Gastroesophageal sphincter (tissue), 4 donors: ENCODE measurements at places on chromosomes 5 and 9. TPM values are rescaled to one million over a fixed set of nuclear protein-coding genes. Genes with fewer than 3 reads are reported as not detected.
A peak's percentile ranks its signal among the peaks of the same experiment; 100 is the strongest.

Gene ADRB2
- 5.2 TPM for total RNA-seq

- no peak for ATAC-seq
These were observed 50.1 kb upstream of the SMAD5 start for GRCh38 chr5:136082390-136083193.

Gene ZNF354C
- total RNA-seq, result 7.5 TPM

GRCh38 chr9:26801772-26802171 is 90.8 kb downstream of the CAAP1 start:
- no peak for ATAC-seq

Gene OR13C9
- total RNA-seq, result not detected

DNA sequence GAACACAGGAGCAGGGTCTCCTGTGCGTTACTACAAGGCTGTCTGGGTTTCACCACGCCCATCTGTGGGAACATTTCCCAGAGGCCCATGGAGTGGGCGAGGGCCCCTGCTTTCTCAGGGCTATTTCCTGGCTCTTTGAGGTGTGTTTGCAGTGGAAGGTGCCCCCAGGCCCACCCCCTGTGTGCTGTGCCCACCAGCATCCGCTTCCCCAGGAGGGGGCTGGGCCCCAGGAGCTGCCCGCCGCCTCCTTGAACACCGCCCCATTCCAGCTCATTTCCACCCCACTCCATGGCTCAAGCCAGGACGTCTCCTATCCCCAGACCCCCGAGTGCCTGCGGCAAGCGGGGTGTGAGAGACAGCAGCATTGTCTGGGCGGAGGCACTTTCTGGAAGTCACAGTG is 70.5 kb downstream of the NEK6 start:
- ATAC-seq, result no peak

GRCh38 chr9:94824913-94825610 is 98.6 kb downstream of the AOPEP start:
- ATAC-seq, result no peak

- no peak for ATAC-seq
These were observed 254.5 kb downstream of the ARRDC3 start for GRCh38 chr5:91128604-91129003.

DNA sequence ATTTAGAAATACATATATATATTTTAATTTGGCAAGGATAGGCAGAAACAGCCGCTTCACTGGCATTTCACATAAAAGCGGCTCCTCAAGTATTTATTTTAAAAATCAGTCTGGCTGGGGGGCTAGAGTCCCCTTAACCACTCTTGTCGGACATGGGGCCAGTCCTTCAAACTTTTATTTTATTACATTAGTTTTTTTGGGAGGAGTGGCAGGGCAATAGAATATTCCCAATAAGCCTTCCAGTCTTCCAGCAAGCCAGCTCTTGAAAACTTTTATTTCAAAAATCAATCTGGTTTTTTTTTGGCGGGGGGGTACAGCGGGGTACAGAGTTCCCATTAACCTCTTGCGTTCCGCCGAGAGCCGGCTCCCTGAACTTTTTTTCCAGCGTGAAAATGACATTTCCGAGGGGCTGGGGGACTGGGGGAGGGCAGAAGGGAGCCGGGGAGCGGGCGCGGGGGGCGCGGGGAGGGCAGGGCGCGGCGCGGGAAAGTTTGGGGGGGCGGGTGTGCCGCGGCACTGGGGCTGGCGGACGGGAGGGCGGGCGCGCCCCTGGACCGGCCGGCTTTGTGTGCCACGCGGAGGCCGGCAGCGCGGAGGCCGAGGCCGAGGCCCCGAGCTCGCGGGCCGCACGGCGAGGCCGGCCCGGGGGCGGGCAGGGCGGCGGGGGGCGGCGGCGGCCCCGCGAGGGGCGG is 504 bp upstream of the ZNF618 start:
- ATAC-seq, result peak; percentile 47

Gene ZDHHC11
- total RNA-seq, result 2.3 TPM

DNA sequence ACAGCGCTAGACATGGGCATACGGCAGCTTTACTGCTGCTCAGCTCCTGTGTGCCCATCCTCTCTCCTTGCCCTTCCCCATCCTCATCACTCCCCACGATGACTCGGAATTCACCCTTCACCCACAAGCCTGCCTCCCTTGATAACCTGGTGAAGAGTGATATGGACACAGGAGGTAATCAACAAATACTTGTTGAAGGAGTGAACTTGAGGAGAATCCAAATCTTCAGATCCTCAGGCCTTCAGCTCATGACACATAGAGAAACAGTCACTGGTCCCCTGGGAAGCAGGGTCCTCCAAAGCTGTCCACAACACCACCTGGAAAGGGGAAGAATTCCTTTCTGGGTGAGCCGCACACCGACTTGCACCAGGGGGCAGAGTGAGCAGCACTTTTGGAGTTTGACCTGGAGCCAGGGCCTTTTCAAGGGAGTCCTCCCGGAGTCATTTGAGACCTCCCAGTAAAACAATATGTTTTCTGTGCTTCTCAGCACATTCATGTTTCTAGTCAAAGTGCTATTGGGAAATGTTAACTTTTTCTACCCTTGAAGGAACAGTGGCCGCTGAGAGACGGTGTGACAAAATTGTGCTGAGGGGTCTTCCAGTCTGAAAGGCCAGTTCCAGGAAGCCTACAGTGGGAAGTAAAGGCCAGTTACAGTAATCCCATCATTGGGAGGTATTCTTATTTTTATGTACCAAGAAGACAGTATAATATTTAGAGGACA is 332.3 kb downstream of the CWC27 start:
- ATAC-seq, result peak; percentile 40

DNA sequence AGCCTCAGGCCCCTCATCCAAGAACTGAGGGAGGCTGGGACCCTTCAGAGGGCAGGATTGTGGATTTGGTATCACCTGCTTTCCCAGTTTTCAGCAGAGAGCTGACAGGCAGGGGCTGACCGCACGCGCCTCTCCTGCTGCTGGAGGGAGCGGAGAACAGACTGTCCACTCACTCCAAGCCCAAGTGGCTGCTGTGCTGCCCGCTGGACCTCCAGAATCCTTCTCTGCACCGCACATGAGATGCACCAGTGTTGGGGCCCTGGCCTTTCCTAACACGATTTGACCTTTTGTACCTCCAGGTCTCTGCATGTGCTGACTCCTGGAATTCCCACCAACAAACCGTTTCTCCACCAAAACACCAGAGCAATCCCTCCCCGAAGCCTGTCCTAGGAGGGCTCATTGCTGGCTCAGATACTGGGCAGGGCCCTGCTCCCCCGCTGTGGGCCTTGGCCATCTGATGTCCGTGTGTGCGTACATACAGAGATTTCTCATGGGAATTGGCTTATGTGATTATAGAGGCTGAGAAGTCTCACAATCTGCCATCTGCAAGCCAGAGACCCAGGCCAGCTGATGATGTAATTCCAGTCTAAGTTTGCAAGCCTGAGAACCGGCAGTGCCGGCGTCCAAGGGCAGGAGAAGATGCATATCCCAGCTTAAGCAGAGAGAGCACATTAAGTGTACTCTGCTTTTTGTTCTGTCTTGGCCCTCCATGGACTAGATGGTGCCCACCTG is 141.7 kb downstream of the GADD45G start:
- peak; percentile 46 for ATAC-seq

DNA sequence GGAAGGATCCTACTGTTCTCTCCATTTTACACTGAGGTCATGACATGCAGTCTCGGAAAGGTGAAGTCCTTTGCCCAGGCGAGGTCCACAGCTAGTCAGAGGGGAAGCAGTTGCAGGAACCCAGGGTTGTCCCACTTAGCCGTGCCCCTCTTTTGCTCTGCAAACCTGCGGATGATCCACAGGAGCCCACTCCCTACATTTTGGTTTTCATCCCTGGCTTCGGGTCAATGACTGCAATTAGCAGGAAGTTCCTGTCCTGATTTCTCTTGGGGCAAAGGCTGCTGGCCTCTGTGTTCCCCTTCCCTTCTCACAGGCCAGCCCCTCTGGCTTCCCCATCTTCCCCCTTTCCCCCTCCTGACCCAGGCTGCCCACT is 1.3 kb downstream of the SLC2A8 start:
- no peak for ATAC-seq

DNA sequence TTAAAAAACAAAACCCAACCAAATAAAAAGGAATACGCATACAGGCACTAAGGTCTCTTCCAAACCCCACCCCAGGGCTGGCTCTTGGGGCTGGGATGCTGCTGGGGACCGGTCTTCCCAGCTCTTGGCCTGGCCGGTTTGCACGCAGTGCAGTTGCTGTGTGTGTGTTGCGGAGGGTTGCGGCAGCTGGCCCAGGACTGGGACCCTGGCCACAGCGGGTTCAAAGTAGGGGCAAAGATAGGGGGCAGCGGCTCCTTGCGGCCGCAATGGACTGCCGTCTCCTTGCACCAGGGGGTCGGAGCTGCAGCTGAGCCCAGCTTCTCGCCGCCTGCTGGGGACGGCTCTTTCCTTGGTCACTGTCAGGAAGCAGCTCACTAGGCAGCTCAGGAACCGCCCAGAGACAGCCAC is 5.0 kb downstream of the DMRT3 start:
- no peak for ATAC-seq

DNA sequence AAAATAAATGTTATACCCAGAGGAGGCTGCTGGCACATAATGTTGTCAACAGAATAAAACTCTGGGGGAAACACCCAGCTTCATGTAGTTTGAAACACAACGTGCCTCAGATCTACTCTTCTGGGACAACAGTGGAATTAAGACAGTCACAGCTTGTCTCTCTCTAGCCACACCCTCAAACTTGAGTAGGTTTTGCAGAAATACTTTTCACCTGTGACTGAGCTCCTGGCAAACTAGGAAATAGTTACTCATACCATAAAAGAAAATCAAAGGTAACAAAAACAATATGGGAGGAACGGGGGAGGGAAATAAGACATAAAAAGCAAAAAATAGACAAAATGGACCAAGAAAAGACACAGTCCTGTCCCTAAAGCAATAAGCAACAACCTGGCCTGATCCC is 14.4 kb downstream of the ELAVL2 start:
- ATAC-seq, result no peak

Gene EIF4E1B
- total RNA-seq, result not detected

Gene RHOBTB3
- 216 TPM for total RNA-seq

Gene ASPN
- total RNA-seq, result 5.3 TPM

DNA sequence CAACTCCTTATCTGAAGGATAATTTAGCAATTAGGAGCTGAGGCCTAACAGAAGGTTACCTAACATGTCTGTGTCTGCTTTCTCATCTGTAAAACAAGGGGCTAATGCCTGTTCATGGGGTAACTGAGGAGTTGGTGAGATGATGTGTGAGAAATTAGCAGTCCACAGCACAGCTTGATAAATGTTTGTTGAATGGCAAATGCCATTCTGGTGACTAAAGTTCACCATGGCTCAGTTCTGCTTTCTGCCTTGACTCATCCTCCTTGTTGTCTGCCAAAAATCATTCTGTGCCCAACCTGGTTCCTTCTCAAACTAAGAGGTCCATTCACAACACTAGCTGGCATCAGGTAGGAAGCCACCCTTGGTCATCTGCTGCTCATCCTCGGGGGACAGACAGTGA is 552.0 kb upstream of the KLF4 start:
- no peak for ATAC-seq

DNA sequence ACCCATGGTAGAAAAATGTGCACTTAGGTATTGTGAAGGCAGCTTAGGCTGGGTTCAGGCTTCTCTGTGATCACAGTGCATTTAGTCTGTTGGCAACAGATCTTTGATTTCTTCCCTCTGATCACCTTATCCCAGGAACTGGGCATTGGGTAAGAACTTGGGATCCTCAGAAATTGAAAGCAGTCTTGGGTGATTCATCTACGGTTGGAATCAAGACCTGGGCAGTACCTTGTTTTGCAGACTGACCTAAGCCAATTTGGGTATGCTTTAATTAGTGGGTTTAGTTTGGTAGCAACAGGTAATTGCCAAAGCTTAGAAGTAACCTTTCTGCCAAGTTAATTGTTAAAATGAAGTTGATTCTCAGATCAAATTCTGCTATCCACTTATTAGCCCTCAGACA is 17.8 kb downstream of the ENTREP1 start:
- ATAC-seq, result no peak

Gene TLX3
- not detected for total RNA-seq

Gene AJM1
- total RNA-seq, result 10.9 TPM

GRCh38 chr5:60026161-60026560 is 132.6 kb upstream of the PDE4D start:
- no peak for ATAC-seq

DNA sequence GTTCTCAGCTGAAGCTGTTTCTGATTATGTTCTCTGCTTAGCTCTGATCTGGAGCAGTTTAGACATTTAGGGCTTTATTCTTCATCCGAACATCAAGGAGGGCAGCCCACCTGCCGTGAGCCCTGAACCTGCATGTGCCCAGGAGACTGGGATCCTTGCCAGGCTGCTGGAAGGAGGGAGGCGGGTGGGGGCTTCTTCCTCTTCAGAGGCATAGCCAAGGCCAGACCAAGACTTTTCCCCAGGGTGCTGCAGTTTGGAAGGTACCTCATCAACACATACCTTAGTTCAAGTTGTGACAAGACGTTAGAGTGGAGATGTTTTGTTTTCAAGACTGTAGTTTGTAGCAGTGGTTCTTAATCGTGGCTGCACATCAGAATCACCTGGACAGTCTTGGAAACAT is 64.9 kb downstream of the RALGPS1 start:
- no peak for ATAC-seq

GRCh38 chr9:98545021-98545420 is 163.7 kb downstream of the GABBR2 start:
- ATAC-seq, result no peak

Gene IL5
- total RNA-seq, result not detected

GRCh38 chr5:7418276-7418675 is 22.3 kb downstream of the ADCY2 start:
- ATAC-seq, result no peak

DNA sequence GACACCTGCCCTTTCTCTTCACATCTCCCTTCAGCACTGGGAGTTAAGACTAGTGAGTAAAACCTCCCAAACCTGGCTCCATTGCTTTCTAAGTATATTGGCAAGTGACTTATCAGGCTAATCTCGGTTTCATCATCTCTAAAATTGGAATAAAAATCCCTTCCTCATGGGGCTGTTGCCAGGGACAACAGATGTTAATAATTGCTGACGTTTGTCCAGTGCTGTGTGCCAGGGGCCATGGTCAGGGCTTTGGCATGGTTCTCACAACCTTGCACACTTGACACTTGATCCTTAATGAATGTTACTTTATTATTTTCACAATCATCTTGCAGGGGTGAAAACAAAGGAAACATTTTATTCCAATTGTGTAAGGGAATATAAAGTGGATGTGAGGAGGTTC is 1262.0 kb upstream of the WWC1 start:
- ATAC-seq, result no peak

Gene IQGAP2
- total RNA-seq, result 22.1 TPM

Gene HTR4
- total RNA-seq, result 0.27 TPM

DNA sequence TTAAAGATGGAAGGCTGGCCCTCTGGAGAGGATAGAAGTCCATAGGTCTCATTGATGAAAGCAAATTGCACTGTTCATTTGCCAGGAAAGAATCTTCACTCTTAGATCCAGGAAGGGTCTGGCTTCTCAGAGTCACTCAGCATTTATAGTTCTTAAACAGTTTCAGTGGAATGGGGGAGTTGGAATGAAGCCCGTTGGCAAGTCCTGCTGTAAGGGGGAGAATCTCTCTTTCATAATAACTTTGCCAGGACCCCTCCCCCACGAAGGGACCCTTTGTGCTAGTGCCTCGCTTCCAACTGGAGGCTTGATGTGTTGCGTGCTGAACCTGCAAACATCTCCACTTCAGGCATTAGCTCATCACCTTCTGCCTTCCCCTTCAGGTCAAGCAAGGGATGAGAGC is 57.1 kb downstream of the ENTREP1 start:
- no peak for ATAC-seq

GRCh38 chr5:137994556-137994955 is 38.3 kb downstream of the FAM13B start:
- no peak for ATAC-seq
